Activated naive CD8-positive, alpha-beta T cell treated with anti-CD3 and anti-CD28 coated beads, Interleukin-2, amount 50 U/mL, for 16 hours (primary cell): ENCODE measurements at places on chromosomes 16 and 17.

DNA sequence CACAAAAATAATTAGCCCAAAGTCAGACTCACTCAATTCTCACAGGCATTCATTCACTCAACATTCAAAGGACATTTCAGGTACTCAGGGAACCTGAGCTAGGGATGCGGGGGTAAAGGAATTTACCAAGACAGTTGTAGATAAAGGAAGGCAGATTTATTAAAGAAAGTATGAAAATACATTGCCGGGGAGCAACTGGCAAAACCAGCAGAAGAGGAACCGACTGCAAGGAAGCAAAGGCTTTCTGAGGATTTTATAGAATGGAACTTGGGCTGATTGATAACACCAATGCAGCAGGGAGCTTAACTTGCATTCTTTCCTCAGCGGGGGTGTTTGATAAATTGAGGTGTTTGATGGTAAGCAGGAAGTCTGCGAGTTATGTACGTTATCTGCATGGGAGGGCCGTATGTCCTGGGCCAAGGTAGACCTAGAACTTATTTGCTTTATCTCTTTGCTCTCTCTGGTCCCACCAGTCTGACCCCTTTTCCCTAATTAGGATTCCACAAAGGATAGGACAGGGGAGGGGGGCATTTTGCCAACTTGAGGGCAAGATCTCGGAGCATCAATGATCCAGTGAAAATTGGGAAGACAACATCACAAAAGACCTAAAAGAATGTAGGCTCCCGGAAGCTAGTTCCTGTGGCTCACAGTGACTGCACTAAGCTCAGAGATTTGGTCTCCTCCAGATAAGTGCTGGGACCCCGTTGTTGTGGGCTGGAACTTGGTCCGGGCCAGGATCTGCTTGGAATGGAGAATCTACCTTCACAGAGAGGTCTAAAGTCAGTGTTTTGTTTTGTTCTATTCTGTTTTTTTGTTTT is 5.8 kb upstream of the MT3 start:
- DNase-seq: no peak

- DNase-seq: no peak
Measured at GRCh38 chr16:10907757-10908045, 30.7 kb downstream of the CIITA start.

DNA sequence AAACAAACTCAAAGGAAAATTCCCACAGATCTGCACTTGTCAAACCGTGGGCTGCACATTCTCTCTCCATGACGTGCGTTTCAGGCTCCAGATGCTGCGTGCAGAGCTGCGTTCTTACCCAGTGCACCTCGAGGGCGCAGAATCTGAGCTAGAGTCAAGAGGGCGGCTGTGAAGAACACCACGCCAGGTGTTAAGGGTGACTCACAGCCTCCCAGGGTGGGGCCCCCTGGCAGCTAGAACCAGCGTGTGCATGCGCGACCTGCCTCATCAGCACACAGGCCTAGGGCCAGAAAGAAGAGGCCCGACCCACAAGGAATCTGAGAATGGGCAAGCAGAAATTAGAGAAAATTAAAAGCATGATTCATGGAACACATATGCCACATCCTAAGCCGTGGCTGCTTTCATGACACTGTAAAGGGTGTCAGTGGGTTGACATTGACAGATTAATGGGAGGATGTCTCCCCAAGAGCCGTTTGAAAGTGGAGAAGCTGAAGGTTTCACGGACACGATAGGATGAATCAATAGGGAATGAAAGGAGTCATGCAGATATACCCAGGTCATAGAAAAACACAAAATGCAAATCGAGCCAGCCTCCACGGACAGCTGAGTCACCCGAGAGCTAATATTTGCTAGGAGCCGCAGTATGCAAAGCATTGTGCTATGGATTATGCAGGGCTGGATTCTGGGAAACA is 29.0 kb downstream of the MARCHF10 start:
- DNase-seq: no peak

DNA sequence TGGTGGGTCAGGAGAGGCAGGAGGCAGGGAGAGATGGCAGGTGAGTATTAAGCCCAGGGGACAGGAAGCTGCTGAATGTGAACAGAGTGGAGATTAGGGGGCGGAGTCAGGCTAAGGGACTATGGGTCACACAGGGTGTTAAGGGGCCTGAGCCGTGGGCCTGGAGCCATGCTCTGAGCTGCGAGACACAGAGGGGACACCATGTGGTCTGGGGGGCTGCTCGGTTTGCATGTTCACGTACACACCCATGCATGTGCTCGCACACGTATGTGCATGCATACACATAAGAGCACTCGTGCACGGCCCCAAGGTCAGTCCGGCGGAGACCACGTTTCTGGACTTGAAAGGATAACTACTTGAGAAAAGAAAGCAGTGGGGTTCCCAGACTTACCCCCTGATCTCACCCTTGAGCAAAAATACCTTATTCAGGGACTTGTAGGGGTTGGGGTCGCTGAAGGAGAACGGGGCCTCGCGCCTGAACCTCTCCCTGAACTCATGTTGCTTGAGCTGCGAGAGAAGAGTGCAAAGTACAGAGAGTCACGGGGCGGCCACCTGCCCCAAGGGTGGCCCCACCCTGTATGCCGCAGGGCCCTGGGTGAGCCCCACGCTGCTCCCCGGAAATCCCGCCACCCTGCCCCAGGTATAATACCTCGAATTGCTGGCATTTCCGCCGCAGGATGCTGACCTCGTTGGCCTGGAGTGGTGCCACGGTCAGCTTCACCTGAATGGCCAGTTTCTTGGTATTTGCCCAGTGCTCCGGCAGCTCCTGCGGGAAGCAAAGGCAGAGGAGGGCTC is 50.8 kb downstream of the DNAH17 start:
- no peak for DNase-seq

DNA sequence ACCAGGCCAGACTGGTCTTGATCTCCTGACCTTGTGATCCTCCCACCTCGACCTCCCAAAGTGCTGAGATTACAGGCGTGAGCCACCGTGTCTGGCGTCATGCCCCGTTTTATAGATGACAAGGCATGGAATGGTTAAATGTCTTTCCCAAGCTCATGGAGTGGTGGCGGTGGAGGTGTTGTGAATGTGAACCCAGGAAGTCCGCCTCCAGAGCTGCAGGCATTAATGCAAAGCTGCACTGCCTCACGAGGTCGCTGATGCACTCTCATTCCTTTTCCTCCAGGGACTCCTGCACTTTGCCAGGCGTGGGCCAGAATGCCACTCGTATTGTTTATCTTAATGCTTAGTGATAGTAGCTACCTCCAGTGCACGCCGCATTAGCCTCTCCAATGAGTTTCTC is 149.6 kb downstream of the WWOX start:
- no peak for DNase-seq

DNA sequence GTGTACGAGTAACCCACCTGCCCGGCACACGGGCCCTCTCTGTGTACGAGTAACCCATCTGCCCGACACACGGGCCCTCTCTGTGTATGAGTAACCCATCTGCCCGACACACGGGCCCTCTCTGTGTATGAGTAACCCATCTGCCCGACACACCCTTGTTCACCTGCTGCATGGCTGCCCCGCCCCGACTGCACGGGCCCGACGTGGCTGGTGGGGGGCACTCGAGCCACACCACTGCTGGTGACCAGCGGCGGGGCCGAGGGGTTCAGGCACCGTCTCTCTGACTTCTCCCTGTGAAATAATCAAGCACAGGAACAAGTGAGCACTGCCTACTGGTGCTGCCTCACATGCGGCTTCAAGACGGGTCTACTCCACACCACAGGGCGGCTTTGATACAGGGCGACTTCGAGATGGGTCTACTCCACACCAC is 22.1 kb downstream of the MAP1LC3B start:
- no peak for DNase-seq

DNA sequence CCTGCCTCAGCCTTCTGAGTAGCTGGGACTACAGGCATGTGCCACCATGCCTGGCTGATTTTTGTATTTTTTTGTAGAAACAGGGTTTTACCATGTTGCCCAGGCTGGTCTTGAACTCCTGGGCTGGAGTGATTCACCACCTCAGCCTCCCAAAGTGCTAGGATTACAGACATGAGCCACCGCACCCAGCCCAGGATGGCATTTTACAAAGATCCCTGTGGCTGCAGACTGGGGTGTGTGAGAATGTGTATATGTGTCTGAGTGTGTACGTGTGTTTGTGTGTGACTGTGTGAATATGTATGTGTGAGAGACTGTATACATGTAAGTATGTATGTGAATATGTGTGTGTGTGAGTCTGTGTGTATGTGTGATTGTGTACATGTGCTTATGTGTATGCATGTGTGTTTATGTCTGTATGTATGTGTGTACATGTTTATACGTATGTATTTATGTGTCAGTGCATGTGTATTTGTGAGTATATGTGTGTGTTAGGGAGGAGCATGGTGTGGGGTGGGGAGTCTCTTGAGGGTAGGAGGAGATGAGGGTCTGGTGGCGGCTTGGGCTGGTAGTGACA is 17.0 kb downstream of the RPTOR start:
- no peak for DNase-seq

DNA sequence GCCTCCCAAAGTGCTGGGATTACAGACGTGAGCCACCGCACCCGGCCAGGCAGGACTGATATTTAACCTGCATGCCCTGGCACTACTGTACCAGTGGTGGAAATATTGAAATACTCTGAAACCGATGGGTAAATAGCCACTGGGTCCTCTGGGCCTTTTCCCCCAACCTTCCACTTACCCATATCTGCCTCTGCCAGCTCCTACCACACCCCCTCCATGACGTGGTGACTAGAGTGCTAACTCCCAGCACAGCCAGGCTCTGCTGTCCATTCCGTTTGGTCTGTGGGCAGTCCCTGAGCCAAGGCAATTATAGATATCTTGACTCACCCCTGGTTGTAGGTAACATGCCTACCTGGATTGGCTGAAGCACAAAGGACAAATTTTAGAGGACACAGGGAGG is 187.8 kb downstream of the PRKCB start:
- DNase-seq: no peak

- DNase-seq: no peak
Measured at GRCh38 chr16:83953796-83954576, 946 bp downstream of the OSGIN1 start.

DNA sequence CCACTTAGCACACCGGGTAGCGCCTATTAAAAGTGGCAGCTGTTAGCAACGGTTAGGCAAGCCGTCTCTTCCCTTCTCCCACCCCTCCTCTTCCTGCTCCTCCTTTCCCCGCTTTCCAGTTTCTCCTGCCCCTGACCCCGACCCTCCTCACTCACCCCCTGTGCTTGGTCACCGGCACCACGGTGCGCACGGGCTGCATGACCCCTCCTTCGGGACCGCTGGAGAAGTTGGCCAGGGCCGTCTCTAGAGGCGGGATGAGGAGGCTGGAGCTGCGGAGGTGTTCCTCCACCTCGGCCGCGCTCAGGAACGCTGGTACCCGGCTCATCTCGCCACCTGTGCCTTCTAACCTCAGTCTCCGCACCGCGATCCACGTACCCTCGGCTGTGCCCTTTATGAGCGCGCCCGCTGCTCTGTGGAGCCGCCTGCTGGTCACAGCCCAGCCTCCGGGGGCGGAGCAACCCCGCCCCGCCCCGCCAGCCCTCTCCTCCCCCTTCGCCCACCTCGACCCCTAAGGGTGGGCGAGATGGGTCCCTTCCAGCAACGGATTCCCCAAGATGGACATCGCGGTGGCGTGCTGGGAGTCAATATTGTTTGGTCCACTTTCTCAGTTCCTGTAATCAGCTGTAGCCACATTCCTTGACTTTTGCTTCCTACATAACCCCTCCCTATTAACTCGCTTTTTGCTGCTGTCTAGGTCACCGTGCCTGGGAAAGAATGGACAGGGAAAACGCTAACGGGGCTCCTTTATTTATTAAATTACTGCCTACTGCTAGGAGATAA is at the start of gene CRYM:
CRYM (minus strand) TSS at position 364 of the 780 bp plus-strand sequence; CDS start at position 325, 39 bp downstream.
- no peak for DNase-seq

DNA sequence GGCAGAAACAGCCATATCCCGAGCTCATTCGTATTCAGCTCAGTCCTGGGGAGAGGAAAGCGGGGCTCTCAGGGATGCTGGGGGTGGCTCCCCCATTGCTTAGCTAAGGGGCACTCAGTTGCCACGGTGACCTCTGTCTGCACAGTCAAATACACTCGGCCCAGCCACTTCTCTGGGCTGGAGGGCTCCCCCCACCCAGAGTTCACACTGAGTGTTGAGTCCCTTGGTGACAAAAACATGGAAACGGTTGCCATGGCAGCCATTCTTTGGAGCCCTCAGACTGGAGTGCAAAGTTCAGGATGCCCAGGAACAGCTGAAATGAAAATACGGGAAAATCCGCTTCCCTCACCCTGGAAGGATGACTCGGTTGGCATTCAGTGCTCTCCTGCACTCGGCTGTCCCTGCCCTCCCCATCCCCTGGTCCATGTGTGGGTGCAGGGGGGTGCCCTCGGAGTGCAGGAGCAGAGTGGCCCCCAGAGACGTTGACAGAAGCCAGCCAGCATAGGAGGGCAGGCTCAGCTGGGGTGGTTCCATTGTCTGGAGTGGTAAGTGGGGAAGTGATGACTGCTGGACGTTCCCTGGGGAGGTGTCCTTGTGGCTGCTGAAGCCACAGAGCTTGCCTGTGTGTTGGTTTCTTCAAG is 216.5 kb downstream of the NTN1 start:
- DNase-seq: no peak

- DNase-seq: no peak
Measured at GRCh38 chr17:64148017-64148631, 18.2 kb upstream of the ERN1 start.

GRCh38 chr16:54026456-54026855 is 260.1 kb downstream of the IRX3 start:
- no peak for DNase-seq

- DNase-seq: no peak
Measured at GRCh38 chr17:41196068-41196467, 6.4 kb downstream of the KRTAP9-1 start.

GRCh38 chr17:50583641-50584040 is 23.1 kb downstream of the CACNA1G start:
- DNase-seq: no peak

DNA sequence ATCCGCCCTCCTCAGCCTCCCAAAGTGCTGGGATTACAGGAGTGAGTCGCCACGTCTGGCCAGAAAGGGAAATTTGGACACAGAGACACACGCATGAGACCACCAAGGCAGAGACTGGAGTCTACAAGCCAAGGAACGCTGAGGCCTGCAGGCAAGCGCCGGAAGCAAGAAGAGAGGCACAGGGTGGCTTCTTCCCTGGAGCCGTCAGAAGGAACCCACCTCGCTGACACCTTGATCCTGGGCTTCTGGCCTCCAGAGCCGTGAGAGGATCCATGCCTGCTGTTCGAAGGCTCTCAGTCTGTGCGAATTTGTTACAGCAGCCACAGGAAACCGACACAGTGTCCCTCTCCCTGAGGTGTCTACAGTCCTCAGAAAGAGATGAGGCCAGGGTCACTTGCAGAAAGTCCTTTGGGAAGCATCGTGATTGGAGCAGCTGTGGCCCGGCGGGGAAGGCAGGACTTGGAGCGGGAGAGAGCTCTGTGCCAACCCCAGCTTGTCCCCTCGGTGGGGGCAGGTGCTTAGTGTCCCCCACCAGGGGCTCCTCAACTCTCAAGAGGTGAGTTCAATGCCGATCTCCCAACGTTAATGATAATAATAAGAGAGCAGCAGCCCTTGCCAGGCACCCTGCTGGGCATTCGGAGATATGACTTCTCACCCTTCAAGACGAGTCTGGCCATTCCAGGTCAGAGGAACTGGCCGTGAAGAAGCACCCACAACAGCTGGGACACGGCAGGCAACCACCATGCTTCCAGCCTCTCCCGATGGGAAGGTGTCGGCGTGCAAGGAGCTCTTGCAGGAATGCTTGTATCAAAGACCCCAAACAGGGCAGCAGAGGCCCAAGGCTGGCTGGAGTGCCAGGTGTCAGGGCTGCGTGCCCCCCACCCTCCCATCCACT is 68.4 kb upstream of the TNRC6C start:
- no peak for DNase-seq
